ENCODE measurements at places on chromosomes 13 and 19.

DNA sequence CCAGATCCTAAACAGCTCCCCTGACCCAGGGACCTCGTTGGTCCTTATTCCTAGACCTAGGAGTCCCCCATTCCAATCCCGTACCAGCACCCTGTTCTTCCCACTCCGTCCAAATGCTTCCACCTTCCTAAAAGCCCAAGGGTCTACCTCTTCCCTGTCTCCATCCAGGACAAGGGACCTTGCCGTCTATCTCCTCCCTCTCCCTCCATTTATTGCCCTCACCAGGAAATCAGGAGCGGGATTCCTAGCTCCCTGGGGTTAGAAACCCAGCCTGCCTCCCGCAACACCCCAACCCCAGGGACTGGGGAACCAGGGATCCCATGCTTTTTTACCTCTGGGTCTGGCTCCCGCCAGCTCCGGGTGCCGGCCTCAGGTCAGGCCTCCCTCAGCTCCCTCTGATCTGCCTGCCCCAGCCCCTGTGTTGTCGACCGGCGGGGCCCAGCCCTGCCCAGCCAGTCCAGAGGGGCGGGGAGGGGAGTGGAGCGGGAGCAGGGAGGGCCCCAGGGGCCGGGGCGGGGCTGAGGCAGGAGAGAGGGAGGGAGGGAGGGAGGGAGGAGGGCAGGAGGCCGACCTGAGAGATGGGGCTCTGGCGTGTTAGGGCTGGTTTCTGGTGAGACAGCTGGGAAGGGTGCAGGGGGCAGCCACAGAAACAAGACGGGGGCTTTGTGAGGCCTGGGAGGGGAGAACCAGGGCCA lies at the start of gene B3GNT8:
Gene B3GNT8 (minus strand): TSS at position 423 of the 695 bp plus-strand sequence. CDS start 596 bp downstream, outside the sequence.
- DNase-seq, result peak; percentile 48

GRCh38 chr13:98839856-98840769 lies 87.6 kb upstream of the SLC15A1 start:
- DNase-seq, result no peak

DNA sequence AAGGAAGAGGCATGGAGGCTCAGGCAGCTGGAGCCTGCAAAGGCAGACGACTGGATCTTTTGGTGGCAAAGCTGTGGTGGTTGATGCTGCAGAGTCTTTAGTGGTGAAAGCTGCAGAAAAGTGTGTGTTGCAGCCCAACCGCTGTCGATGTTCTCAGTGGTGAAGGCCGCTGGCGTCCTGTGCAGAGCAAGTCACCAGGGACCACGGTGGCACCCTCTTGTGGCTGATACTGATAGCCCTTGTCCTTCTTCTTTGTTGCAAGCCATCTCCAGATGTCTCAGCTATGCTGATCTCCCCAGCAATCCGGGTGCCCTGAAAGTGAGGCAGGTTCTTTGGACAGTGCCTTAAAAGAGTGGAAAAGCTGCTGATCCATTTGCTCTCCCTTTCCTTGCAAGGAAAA lies 610.9 kb upstream of the PCDH9 start:
- no peak for DNase-seq

DNA sequence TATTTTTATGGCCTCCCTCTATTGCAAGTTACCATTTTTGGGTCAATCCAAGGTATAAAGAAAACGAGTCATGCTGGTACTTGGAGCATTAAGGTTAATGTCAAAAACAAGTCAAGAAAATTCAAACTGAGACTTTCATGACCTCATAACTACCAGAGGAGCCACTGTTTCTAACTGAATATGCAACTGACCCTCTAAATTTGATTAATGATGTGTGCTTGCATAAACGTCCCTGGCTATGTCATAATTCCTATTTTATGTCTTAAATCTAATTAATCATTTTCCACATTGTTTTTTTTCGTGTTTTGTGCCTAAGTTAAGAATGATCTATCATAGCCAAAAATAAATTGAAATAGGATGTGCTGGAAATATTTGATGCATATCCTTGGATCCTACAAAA lies 396.7 kb upstream of the GPC6 start:
- DNase-seq, result no peak

- no peak for DNase-seq
These were observed 634 bp upstream of the DIAPH3 start for GRCh38 chr13:60164234-60164889.

DNA sequence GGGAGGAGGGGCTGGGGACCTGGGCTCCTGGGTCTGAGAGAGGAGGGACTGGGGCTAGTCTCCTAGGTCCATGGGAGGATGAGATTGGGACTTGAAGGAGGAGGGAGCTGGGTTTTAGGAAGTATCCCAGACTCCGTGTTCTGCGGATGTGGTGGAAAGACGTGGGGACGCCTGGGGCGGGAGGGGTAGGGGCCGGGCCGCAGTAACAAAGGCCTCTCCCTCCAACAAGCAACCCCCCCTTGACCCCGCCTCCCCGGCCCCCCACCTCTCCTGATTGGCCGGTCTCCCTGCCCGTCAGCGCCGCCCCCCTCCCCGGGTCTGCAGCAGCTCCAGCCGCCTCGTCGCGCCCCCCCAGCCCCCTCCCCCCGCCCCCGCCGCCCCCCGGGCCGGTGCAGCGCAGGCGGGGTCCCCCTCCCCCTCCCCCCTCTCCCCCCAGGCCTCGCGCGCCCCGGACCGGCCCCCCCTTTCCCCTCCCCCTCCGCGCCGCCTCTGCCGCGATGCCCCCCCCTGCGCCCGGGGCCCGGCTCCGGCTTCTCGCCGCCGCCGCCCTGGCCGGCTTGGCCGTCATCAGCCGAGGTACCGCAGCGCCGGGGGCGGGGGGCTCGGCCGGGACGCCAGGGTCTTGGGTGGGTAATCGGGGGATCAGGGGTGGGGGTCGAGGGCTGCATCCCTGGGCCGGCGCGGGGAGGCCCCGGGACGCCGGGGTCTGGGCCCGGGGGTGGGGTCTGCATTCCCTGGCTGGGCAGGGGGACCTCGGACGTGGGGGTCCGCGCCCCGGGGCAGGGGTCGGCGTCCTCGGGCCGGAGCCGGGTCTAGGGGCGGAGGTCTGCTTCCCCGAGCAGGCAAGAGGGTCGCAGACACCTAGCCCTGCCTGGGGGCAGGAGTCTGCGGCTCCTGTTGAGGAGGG lies at the start of gene IGLON5:
Gene IGLON5 (plus strand): TSS at position 294 of the 907 bp plus-strand sequence. CDS start 204 bp downstream, at position 498.
- no peak for DNase-seq

DNA sequence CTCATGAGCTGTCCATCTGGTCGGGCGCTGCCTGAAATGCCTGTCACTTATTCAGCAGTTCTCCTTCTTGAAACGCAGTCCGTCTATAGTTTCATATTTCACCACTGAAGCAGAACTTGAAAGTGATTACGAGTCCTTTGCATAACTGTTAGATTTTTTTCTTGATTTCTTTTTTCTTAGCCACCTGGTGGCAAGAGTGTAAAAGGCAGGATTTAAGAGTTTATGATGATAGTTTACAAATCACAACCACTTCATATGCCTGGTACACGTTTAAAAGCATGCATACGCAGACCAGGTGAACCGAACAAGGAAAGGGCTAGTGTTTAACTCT lies 45.8 kb downstream of the GGACT start:
- peak; percentile 31 for DNase-seq

- no peak for DNase-seq
These were observed 47.4 kb upstream of the SERPINE3 start for GRCh38 chr13:51292000-51292565.

DNA sequence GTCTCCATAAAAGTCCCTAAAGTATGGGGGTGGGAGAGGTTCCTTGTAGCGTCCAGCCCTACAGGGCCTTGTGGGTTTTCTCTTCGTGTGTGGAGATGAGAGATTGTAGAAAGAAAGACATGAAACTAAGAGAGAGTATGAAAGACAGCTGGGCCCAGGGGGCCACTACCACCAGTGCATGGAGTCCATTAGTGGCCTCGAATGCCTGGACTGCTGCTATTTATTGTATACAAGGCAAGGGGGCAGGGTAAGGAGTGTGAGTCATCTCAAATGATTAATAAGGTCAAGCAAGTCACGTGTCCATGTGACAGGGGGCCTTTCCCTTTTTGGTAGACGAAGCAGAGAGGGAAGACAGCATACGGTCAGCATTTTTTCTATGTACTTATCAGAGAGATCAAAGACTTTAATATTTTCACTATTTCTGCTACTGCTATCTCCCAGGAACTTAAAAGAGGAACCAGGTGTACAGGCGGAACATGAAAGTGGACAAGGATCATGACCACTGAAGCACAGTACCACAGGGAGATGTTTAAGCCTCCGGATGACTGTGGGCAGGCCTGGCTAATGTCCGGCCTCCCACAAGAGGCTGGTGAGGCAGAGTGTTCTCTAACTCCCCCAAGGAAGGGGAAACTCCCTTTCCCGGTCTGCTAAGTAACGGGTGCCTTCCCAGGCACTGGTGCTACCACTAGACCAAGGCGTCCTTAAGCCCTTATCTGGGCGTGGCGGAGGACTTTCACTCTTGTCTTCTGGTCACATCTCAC lies 25.5 kb downstream of the FGF21 start:
- no peak for DNase-seq

- no peak for DNase-seq
These were observed 31.6 kb upstream of the DPRX start for GRCh38 chr19:53600217-53600616.

GRCh38 chr13:67063036-67063435 lies 167.1 kb downstream of the PCDH9 start:
- DNase-seq, result no peak

- DNase-seq, result no peak
These were observed 17.8 kb upstream of the ZNF846 start for GRCh38 chr19:9786342-9786741.

- DNase-seq, result no peak
These were observed 347.8 kb downstream of the ZNF536 start for GRCh38 chr19:30719999-30720345.

- DNase-seq, result no peak
These were observed 85.7 kb downstream of the CYSLTR2 start for GRCh38 chr13:48739386-48739964.

All from GM04504 (cell line).